Posterior vena cava (tissue), 2 donors: ENCODE measurements at places on chromosomes 7 and 10. TPM values are rescaled to one million over a fixed set of nuclear protein-coding genes. Genes with fewer than 3 reads are reported as not detected.

- peak; percentile 64 for DNase-seq
Measured at GRCh38 chr7:158245724-158246041, 341.9 kb downstream of the PTPRN2 start.

- DNase-seq: no peak
Measured at GRCh38 chr10:44065788-44066526, 318.9 kb downstream of the CXCL12 start.

DNA sequence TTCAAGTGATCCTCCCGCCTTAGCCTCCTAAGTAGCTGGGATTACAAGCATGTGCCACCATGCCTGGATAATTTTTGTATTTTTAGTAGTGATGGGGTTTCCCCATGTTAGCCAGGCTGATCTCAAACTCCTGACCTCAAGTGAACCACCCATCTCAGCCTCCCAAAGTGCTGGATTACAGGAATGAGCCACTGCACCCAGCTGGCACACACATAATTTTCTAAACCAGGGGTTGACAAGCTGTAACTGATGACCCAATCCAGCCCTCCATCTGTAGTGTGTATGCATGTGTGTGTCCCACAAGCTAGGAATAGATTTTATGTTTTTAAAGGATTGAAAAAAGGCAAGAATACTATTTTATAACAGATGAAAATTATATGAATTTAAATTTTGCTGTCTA, 125.9 kb upstream of the INSYN2A start:
- no peak for DNase-seq

Gene PPP1R9A
- 15.5 TPM for total RNA-seq

- DNase-seq: no peak
Measured at GRCh38 chr10:90066435-90066834, 365.0 kb downstream of the KIF20B start.

- no peak for DNase-seq
Measured at GRCh38 chr7:41222746-41223145, 480.1 kb downstream of the INHBA start.

DNA sequence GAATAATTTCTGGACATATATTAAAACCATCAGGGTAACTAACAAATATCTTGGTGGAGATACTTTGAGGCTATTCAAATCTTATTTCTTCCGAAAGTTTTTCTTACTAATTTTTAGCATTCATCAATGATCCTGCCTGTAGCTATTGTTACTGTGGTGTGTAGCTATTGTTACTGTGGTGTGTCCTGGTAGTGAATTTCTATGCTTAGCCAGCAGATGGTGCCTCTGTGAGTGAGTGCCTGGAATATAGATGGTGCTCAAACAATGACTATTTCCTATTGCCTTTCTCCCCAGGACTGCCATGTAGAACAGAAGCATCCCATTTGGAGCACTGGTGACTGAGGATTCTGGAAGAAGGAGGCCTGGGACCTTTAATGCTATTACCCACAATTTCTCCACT, 245.7 kb downstream of the CCSER2 start:
- DNase-seq: no peak

Gene KAZALD1
- 9.3 TPM for total RNA-seq
